Fibroblast of skin of scalp (primary cell): ENCODE measurements at places on chromosomes 1 and 21.

DNA sequence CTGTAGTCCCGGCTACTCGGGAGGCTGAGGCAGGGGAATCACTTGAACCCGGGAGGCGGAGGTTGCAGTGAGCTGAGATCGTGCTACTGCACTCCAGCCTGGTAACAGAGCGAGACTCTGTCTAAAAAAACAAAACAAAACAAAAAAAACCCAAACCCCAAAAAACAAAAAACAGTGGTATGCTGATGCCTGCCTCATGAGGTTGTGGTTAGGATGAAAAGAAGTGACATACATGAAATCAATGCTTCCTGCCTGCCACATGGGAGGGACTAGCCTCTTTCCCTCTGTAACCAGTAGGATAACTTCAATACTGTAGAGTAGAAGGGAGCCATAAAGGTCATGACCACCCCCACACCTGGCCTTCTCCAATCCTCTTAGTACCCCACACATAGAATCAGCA lies 55.2 kb downstream of the TENT5C start:
- DNase-seq, result no peak

DNA sequence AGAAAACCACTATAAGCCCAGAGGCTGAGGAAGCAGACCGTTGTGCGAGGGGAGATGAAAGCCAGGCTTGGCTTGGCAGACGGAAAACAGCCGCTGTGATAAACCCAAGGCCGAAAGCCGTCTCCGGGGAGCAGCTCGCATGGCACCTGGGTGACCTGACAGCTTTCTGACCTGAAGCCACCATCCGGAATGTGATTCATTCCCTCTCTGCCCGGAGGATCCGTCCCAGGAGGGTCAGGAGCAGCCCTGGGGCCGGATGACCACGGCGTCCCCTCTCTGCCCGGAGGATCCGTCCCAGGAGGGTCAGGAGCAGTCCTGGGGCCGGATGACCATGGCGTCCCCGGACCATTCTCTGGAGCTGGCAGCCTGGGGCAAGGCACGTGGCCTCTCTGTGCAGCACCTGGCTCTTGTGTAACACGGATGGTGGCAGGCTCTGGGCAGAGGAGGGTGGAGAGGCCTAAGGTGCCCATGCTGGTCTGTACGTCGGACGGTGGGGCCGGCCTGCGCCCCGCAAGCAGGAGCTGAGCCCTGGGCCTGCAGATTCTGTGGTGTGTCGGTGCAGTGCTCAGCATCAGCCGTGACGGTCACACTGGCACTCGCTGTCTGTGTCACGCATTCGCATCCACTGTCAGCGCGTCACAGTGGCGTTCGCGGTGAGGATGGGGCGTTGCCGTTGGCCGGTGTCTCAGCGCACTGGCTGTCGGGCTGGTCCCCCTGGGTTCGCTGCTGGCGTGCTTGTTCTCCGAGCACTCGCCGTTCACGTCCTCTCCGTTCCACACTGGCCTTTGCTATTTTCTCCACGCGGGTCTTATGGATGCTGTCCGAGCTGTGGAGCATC lies 50.3 kb downstream of the SLX9 start:
- no peak for DNase-seq

GRCh38 chr21:38982096-38982495 lies 176.4 kb downstream of the ETS2 start:
- peak; percentile 73 for DNase-seq

DNA sequence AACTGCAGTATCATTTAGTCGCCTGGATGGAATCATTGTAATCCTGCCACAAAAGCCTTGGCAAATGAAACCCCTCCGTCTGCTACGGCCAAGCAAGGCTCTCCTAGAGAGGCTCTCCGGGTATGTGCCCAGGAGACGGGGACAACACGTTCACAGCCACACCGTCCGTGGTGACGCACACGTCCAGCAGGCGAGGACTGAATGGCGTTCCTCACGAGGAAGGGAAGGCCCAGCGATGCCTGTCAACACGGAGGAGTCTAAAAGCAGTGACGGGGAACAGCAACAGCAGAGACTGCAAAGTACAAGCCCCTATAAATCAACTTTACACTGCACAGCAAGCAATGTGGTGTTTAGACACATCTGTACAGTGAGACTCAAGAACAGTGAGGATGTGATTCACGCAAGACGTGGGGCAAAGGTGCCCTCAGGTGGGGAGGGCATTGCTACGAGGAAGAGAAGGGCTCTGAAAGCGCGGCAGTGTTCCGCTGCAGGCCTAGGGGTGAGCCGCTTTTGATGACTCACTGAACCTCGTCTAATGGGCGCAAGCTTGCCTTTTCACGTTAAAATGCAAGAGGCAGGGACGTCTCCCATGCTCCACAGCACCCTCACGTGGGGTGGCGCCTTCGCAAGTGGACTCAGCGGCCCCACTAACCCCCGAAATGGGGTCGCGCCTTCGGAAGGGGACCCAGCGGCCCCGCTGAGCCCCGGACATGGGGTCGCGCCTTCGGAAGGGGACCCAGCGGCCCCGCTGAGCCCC lies 6.8 kb downstream of the WRAP73 start:
- DNase-seq, result no peak

GRCh38 chr1:151393583-151393982 lies 5.8 kb upstream of the PSMB4 start:
- no peak for DNase-seq

- no peak for DNase-seq
Measured at GRCh38 chr1:37705399-37705798, 13.1 kb downstream of the CDCA8 start.

- no peak for DNase-seq
Measured at GRCh38 chr1:23638188-23638619, 53.4 kb upstream of the RPL11 start.

GRCh38 chr1:107896936-107897335 lies 68.0 kb downstream of the VAV3 start:
- no peak for DNase-seq

GRCh38 chr1:186679924-186680244 lies 339 bp downstream of the PTGS2 start:
- DNase-seq, result no peak

- no peak for DNase-seq
Measured at GRCh38 chr1:241422470-241422869, 65.5 kb upstream of the RGS7 start.

DNA sequence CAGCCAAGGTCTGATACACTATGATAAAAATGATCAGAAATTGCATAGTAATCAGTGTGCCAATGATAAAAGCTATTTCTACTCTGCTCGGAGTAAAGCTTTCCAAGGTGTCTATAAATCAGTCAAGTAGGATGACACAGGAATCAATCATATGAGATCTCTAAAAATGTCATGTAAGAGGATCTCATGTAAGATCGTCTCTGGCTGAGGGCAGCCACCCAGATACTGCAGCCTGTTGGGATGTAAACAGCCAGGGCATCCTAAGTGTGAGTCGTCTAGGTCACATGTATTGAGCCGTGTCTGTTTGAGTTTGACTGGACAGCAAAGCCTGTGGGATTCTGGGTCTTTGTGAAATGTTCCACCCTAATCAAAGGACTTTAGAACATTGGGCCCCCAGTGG lies 2.8 kb upstream of the TEX35 start:
- DNase-seq, result no peak

DNA sequence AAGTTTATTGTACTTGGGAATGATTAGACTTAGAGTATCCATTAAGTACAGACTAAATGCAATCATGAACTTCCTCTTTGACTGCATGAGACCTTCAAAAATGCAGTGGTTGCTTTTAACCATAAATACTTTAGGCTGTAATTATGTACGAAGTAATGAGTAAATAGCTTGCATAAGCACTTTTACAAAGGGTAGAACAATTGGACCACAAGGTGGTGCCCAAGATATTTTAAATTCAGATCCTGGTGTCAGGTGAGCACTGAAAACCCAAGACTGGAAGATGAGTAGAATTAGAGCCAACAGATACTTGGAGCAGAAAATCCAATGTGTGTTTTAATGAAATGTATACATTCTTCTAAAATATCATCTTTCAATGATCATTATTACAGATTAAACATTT lies 43.4 kb upstream of the RHOU start:
- peak; percentile 15 for DNase-seq

DNA sequence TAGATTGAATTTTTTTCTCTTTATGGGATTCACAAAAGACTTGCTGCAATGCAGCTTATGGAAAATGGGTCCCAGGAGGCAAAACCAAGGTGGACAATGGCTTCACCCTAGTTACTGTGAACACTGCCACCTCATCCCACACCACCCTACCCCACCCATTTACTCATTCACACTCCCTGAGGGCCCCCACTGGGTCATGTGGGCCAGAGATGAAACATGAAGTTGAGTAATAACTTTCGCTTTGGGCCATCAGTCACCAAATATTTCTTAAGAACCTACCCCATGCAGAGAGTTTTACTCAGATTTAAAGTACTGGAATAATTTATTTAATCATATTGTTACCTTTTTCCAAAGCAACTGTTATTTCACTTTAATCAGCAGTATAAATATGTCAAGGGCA lies 191.8 kb downstream of the TPR start:
- DNase-seq, result peak; percentile 91
